ENCODE measurements at places on chromosomes 11 and 22.

DNA sequence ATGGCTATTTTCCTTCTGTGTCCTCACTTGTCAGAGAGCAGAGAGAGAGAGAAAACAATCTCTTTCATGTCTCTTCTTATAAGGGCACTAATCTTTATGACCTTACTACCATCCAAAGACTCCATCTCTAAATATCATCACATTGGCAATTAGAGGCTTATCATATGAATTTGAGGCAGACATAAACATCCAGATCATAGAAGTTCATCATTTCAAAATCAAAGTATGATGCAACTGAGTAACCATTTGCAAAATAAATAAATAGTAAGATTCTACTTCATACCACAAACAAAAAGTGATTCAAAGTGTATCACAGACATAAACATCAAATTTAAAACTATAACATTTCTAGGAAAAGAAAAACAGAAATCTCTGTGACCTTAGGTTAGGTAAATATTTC, 504.7 kb upstream of the ARHGAP42 start:
- DNase-seq, result no peak

GRCh38 chr11:35623621-35624168, 5.4 kb downstream of the FJX1 start:
- no peak for DNase-seq

GRCh38 chr22:47361247-47361646, 598.8 kb downstream of the TBC1D22A start:
- DNase-seq, result no peak

GRCh38 chr11:35927682-35928081, 16.2 kb upstream of the LDLRAD3 start:
- no peak for DNase-seq

DNA sequence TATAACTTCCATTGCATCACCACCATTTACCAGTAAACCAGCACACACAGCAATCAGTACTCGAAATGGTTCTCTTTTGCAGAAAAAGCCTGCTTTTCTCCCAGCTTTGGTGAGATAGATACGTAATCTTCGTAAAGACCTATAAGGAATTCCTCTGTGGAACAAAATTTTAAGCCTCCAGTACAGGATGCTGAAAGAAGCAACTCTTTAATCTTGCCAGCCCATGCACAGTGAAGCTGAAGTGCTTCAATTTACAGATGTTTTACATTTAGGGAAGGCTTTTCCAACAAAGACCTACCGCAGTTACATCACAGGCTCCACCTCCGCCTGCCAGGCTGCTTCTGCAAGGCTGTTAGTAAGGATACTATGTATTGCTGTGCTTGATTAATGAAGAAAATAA, 1.9 kb downstream of the ELMOD1 start:
- no peak for DNase-seq

DNA sequence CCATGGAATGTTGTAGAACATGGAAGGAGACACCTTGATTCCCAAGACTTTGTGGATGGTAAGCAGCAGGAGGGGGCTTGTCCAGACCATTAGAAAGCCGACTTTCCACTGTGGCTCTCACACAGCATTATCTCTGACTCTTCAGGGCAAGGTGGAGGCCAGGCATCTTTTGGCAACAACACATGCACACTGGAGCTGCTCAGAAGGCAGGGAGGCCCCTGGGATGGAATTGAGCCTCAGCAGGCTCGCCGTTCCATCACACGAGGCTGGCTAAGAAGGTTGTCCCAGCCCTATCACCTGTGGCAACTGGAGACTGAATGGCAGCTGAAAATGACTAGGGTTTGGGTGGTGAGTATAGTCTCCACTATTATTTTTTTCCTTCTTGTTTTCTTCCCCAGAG, 76.3 kb upstream of the TMEM45B start:
- DNase-seq, result no peak

DNA sequence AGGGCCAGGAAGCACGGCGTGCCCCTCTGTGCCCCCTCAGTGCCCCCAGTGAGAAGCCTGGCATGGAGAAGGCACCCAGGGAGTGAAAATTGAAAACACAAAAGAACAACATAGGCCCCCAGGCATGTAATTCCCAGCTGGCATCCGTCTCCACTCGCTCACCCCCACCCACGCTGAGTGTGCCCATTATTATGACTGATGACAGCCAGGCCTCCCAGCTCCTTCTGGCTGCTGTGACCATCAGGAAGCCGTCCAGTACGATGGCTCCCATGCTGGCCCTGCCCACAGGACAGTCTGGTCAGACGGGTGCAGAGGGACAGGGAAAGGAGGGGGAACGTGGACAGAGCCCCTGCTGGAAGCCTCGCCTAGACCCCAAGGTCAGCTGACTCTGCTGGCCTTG, 30.1 kb downstream of the ELFN2 start:
- no peak for DNase-seq

DNA sequence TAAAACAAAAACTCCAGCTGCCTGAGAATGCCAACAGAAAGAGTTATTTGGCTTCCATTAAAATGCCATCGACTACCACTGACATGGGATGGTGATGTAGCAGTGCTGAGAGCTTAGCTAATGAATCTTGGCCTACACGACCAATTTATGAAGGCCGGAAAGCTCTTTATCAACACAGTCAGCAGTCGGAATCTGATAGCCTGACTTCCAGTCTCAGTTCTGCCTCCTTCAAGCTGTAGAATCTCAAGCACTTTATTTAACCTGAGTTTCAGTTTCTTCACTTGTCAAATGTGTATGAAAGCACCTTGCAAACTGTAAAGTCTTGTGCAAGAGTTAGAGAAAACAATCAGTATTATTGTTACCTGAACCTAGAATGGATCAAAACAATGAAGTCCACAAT, 335.7 kb upstream of the NARS2 start:
- DNase-seq, result no peak

- no peak for DNase-seq
Observed at GRCh38 chr11:69119190-69119589, 36.5 kb upstream of the SMIM38 start.

DNA sequence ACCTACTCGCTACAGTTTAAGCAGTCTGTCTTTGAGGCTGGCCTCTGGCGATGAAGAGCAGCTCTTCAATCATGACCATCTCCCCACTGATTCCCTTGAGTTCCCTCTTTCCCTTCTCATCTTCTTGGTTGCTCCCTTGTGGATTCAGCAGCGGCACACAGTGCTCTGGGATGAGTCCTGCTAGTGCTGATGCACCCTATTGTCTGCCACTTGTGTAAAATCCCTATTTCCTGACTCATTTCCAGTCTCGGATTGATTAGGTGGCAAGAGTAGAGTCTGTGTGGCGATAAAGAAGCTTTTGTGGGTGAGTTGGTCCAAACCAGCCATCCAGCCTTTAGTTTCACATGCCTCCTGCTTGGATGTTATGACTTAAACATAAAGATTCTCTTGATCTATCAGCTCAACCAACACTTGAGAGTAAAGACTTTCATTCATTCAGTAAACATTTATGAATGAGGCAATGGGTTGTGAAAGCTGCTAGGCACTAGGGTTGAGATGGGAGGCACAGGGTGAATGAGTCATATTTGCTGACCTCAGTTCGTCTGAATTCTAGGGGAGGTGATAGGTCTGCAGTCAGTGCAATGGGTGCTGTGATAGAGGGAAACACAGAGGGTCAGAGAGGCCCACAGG, 219.4 kb upstream of the RAG2 start:
- DNase-seq, result no peak

GRCh38 chr11:134471716-134472455, 59.8 kb upstream of the B3GAT1 start:
- DNase-seq, result no peak

GRCh38 chr11:35274909-35275785, 136.2 kb downstream of the CD44 start:
- DNase-seq, result no peak

- DNase-seq, result no peak
Observed at GRCh38 chr22:39384750-39385480, 14.7 kb upstream of the TAB1 start.
